Cardiac fibroblast (primary cell): ENCODE measurements at places on chromosomes 6 and 20.

GRCh38 chr20:58877976-58878360 is 25.5 kb downstream of the GNAS start:
- DNase-seq: no peak

GRCh38 chr6:12265791-12266190 is 24.4 kb upstream of the EDN1 start:
- no peak for DNase-seq

DNA sequence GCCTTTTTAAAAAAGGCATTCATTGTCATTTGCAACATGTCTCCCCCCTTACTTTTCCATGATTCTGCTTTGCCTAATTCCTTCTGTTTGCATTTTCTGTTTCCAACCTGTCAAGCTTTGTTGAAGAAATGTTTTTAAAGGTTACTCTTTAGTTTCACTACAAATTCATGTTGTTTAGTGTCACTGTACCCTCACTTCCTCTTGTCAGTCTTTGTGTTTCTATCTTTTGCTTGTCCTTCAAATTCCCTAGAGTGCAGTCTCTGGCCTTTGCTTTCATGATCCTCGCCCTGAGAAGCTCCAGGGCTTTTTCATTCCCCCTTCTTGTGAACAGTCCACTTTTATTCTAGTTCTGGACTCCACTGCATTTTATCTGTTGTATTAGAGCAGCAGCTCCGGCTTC is 90.6 kb downstream of the MAP3K4 start:
- no peak for DNase-seq

DNA sequence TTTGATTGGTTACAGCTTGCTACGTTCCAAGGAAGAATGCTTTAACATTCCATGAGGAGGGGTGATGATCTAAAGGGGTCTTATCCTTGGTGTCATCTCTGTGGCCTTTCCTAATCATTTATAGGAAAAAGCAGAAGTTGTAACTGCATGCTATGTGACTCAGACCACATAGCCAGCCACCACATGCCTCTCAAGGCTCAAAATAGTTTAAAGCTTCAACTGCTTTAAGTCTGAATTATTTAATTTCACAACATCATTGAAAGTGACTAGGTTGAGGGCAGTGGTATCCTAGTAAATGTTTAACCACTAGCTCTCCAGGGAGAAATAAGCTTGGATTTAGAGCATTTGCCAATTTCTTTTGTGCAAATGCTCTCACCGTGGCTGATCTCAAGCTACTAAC is 29.7 kb downstream of the MC3R start:
- no peak for DNase-seq

GRCh38 chr6:119436583-119436982 is 87.0 kb upstream of the MAN1A1 start:
- no peak for DNase-seq

- peak; percentile 81 for DNase-seq
Measured at GRCh38 chr6:135935941-135936601, 84.6 kb downstream of the PDE7B start.

GRCh38 chr6:79544299-79544927 is 7.2 kb upstream of the LCA5 start:
- DNase-seq: peak; percentile 76

DNA sequence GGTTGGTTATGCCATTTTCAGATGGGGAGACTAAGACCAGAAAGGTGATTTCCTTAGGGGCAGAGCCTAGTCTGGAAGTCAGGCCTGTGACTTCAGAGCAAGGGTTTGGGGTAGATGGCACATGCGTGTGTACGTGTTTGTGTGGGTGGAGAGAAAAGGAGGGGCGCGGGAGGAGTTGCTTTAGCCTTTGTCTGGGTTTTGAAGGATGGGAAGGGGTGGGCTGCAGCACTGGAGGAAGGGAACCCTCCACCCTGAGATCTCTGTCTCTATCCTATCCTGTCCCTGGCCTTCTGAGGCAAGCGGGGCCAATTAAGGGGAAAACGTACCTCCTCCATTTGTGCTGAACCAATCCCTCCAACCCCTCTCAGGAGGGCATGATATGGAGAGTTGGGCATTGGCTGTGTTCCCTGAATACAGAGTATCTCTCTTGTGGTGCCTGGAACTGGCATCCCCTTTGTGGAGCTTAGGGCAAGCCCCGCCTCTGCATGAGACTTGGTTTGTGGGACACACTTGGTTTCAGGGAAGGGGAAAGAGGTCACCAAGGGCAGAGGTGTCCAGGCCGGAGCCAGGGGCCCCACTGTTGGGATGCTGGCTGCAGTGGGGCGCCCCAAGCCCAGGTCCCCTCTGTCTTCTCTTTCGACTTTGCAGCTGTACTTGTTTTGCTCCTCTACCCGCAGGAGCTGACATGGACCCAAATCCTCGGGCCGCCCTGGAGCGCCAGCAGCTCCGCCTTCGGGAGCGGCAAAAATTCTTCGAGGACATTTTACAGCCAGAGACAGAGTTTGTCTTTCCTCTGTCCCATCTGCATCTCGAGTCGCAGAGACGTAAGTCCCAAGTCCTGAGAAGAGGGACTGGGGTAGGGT is at the start of gene DBNDD2:
Gene DBNDD2 (plus strand): TSS at position 507 of the 863 bp plus-strand sequence. CDS start 179 bp downstream, at position 686.
- DNase-seq: no peak

DNA sequence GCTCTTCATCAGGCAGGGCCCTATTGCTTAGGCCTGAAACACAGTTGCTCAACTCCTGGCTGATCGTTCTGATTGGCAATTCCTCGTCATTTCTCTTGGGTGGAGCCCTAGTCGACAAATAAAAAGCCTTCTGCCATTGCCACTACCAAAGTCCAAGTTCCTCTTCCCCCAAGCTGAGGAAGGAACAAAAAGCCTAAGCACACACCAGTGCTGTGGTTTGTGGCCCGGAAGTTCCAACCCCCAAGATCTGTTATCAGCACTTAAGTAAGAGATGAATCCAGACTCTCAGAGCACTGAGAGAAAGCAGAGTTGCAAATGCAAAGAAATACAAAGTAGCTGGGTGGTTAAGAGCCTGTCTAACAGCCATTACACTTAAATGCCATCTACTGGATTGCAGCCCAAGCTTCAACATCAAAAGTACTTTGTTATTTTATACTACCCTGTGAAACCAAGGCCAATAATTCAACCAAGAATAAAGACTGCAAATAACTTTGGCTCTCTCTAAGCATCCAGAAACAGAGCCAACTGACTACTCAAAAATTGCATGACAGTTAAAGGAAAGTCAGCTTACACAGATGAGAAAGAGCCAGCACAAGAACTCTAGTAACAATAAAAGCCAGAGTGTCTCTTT is 1024.0 kb downstream of the GRIK2 start:
- no peak for DNase-seq

GRCh38 chr6:156425359-156426020 is 351.7 kb upstream of the ARID1B start:
- peak; percentile 83 for DNase-seq

DNA sequence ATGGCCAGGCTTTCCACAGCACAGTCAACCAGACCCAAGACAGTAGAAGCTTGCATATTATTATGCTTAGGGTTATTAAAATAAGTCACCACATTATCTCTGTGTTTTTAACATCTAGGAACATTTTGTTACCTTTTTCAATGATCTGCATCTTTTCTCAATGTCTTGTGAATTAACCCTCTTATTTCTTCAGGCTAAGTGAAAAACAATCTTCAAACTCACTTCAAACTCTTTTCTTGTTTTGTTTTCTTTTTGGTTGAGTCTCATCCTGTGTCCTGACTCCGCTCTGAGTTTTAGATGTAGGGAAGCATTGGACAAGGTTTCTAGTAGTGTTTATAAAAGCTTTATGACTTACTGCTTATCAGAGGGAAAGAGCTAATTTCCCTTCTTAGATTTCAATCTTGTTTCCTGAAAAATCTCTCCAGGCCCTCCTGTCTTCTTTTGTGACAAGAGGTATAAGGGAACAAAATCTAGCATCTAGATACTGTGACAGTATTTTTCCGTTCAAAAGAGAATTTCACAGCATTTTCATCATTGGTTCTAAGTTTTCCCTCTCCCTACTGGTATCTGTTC is 26.2 kb downstream of the NOX3 start:
- no peak for DNase-seq
